ENCODE measurements at places on chromosomes 12 and 14.

GRCh38 chr12:47705229-47705565 is 633 bp downstream of the RPAP3 start:
- no peak for DNase-seq

GRCh38 chr12:76707772-76708171 is 56.1 kb upstream of the ZDHHC17 start:
- DNase-seq: no peak

GRCh38 chr12:47746073-47746472 is 12.6 kb downstream of the RAPGEF3 start:
- DNase-seq: no peak

GRCh38 chr14:75982266-75983018 is 647 bp upstream of the TGFB3 start:
- DNase-seq: peak; percentile 51

DNA sequence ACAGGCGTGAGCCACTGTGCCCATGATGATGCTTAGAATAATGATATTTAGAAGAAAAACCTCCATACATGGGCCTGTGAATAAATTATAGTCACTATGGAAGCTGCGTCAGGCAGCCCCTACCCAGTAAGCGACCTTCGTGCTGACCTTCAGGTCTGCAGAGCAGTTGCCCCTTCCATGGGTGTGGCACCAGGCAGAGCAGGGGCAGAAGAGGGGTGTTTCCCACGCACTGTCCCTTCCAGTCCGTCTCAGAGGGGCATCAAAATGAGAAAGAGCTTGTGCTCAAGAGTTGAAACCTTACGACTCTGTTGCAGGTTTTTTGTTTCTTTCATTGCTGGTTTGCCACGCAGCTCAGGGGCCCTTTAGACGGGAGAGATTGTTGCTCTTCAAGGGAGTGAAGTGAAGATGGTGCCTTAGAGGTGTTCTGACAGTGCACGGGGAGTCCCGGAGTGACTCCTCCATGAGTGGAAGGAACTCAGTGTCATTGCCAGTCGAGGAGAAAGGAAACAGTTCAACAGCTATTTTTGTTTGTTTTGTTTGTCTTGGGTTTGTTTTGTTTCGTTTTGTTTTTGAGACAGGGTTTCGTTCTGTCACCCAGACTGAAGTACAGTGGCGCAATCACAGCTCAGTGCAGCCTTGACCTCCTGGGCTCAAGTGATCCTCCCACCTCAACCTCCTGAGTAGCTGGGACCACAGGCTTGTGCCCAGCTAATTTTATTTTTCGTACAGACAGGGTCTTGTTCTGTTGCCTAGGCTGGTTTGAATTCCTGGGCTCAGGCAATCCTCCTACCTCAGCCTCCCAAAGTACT is 13.9 kb downstream of the CKB start:
- DNase-seq: no peak

GRCh38 chr12:109432431-109432830 is 44.7 kb downstream of the KCTD10 start:
- DNase-seq: no peak

DNA sequence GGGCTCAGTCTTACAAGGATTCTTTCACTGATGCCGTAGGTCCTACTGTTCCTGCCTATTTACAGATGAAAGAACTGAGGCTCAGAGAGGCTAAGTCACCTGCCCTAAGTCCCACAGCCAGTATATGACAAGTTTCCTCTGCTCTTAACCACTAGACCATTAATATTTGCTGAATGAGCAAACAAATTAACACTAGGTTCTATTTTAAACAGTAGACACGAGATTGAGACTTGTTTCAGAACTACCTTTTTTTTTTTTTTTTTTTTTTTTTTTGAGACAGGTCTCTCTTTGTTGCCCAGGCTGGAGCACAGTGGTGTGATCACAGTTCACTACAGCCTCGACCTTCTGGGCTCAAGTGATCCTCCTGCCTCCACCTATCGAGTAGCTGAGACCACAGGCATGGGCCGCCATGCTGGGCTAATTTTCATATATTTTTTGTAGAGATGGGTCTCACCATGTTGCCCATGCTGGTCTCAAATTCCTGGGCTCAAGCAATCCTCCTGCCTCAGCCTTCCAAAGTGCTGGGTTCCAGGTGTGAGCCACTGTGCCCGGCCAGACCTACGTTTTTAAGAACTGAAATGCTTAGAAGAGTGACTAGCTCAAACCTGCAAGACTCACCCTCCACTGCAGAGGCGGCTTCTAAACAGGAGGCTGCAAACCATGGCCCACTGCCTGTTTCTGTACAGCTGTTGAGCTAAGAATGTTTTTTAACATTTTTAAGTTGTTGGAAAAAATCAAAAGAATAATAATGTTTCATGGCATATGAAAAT is 12.9 kb downstream of the SYNE3 start:
- no peak for DNase-seq

GRCh38 chr14:93974299-93974698 is 2.1 kb downstream of the ASB2 start:
- DNase-seq: no peak

- DNase-seq: no peak
Observed at GRCh38 chr12:46253544-46254162, 15.2 kb downstream of the SLC38A1 start.

DNA sequence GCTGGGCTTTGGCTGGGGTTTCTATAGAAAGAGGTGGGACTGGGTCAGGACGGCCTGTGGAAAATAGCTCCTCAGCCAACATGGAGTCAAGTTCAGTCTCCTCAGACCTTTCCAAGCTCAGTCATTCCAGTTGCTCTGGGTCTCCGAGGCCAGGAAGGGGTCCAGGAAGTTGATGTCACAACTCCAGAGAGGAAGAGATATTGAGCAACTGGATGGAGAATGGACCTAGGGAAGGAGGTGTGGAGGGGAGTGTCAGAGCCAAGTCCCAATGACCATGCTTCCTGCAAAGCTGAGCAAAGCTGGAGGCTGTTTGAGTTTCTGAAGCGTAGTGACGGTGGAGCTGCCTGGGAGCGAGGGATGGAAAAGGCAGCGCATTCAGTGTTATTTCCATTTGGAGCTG is 86.1 kb downstream of the SLC24A4 start:
- no peak for DNase-seq

- no peak for DNase-seq
Observed at GRCh38 chr14:93955850-93956481, 20.4 kb downstream of the ASB2 start.

GRCh38 chr12:94731733-94732360 is 81.5 kb upstream of the TMCC3 start:
- no peak for DNase-seq

DNA sequence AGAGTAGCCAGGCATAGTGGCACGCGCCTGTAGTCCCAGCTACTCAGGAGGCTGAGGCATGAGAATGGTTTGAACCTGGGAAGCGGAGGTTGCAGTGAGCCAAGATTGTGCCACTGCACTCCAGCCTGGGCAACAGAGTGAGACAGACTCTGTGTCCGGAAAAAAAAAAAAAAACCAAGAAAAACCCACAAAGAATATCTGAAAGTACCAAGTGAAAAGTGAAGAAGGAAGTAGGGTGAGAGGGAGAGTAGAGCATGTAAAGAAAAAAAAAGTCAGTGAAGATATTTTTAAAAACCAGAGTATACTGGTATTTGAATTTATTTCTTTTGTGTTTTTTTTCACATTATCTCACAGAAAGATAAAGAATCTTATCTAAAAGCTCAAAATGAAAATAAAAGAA is 43.3 kb upstream of the ISM2 start:
- DNase-seq: no peak

DNA sequence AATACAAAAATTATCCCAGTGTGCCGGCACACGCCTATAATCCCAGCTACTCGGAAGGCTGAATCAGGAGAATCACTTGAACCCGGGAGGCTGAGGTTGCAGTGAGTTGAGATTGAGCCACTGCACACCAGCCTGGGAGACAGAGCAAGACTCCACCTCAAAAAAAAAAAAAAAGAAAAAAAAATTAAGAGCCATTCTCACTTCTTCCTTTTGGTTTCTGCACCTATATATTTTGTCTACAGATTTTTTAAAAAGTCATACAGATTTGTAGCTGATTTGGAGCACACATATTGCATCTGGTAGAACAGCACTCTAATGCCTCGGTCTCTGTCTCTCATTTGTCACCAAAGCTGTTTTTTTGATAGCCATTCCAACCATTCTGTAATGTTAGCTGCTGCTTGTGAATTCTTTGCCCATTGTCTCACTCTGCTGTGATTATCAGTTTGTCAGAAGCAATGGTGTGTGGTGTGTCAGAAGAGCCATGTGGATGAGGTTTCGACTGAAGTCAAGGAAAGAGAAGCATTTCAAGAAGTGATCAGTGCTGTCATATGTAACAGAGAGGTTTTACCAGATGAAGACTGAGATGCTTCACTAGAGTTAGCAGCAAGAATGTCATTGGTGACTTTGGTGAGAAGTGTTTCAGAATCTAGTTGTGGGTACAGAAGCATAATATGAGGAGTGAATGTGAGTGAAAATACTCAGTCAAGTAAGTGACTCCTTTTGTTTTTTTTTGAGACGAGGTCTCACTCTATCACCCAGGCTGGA is 8.7 kb upstream of the KTN1 start:
- no peak for DNase-seq

GRCh38 chr14:91901449-91902226 is 34.3 kb upstream of the TC2N start:
- no peak for DNase-seq

- DNase-seq: no peak
Observed at GRCh38 chr12:123607756-123608155, 5.9 kb downstream of the DDX55 start.

- no peak for DNase-seq
Observed at GRCh38 chr14:82642425-82642824, 1108.8 kb upstream of the SEL1L start.

DNA sequence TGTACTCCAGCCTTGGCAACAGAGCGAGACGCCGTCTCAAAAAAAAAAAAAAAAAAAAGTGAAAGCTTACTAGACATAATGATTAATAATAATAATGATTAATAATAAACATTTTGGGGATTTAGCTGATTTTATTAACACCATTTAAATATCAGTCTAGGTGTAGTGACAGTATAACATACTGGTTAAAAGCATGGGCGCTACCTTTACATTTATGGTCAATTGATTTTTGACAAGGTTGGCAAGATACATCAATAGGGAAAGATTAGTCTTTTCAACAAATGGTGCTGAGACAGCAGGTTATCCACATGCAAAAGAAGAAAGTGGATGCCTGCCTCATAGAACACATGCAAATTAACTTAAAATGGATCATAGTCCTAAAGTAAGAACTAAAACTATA is 34.3 kb downstream of the TXNRD1 start:
- no peak for DNase-seq

DNA sequence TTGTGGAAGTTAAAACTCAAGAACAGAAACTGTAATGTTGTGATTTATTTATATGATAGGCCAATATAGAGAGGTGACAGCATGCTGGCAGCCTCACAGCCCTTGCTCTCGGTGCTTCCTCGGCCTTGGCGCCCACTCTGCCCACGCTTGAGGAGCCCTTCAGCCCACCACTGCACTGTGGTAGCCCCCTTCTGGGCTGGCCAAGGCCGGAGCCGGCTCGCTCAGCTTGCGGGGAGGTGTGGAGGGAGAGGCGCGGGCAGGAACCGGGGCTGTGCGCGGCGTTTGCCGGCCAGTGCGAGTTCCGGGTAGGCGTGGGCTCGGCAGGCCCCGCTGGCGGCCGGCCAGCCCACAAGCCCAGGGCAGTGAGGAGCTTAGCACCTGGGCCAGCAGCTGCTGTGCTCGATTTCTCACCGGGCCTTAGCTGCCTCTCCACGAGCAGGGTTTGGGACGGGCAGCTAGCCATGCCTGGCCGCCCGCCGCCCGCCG is 65.8 kb upstream of the SLC8A3 start:
- DNase-seq: no peak

- DNase-seq: no peak
Observed at GRCh38 chr14:37753459-37753858, 158.0 kb downstream of the TTC6 start.

DNA sequence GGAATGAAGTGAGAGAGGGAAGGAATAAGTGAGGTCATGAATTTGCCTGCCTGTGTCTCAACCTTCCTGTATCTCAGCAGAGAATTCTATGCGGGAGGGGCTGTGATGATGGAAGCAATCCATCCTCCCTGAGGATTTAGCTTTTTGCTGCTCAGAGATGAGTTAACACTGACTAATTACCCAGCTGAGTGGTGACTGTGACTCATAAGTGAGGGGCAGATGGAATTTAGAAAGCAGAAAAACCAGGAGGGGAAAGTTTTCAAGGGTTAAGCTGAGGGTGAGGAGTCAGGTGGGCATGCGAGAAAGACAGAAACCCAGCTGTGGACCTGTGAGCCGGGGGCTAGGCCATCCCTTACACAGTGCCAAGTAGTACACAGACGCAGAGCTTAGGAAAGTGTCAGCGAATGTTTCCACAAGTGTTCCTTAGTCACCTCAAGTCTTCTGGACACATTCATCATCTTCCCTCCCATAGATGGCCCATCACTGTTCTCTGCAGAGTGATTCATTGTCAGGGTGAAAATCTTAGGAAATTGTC is 277.9 kb downstream of the IPO8 start:
- no peak for DNase-seq

- DNase-seq: no peak
Observed at GRCh38 chr12:3150931-3151835, 74.0 kb downstream of the TSPAN9 start.

DNA sequence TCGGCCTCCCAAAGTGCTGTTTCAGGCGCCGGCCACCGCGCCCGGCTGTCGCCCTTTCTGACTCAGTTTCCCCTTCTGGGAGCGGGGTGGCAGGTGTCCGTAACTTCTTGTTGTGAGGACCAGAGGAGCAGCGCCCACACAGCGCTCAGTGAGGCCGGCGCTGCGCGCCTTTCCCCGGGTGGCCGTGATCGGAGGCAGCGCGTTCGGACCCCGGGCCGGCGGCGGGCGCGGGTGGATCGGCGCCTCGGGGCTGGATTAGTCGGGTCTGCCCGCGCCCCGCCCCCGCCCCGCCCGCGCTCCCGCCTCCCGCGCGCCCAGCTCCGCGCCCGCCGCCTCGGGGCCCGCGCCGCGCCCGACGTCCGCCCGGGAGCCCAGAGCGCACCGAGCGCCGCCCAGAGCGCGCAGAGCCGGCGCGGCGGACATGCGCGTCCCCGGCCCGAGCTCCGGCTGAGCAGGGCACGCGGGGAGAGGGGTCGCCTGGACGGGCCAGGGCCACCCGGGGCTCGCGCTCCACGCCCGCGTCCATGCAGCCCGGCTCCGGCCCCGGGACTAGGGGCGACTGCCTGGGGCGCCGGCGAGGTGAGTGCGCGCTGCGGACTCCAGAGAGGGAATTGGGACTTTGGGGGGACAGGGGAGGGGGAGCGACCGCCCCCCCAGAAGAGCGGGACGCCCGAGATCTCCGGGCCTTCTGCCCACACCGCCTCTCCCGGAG is 50.6 kb downstream of the LRCOL1 start:
- no peak for DNase-seq

DNA sequence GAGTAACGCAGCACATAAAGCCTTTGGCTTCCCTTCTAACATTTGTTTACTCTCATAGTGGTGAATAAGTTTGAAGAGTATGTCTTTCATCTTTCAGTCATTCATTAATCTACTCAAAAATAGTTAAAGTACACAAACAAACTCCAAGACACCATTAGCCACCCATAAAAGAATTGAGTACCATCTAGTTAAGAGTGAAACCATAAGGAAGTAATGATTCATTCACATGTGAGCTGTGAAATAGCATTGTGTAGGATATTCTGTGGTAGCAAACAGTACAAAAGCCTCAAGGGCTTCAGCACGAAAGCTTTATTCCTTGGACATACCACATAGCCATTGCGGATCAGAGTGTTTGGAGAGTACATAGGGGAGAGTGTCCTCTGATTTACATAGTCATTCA is 13.9 kb downstream of the SYT1 start:
- no peak for DNase-seq
